ENCODE measurements at places on chromosomes 2 and 18.

- DNase-seq, result peak; percentile 28
These were observed 134.5 kb downstream of the FBXO15 start for GRCh38 chr18:74012954-74013630.

- no peak for DNase-seq
These were observed 852.6 kb upstream of the ID2 start for GRCh38 chr2:7829241-7829640.

DNA sequence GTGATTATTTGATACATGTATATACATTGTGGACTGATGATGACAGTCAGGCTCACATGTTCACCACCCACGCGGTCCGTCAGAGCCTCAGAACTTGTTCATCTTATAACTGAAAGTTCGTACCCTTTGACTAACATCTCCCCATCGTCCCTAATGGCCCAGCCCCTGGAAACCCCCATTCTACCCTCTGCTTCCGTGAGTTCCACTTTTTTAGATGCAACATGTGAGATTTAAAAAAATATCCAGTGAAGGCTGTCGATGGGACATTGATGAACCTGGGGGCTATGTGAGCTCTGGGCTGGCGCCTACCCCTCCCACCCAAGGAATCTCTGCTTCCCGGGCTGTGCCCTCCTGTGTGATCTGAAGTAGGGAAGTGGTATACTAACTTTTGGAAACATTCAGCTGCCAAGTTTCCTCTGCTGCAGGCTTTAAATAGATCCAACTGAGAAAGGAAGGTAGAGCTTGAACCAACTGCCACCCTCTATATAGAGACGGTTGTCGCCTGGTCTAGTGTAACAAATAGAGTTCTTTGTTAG lies 163.8 kb downstream of the FAM210A start:
- DNase-seq, result no peak

- no peak for DNase-seq
These were observed 32.1 kb downstream of the PLEKHM3 start for GRCh38 chr2:207993151-207993763.

GRCh38 chr2:208222351-208222750 lies 32.5 kb downstream of the IDH1 start:
- DNase-seq, result no peak

GRCh38 chr18:57113799-57114420 lies 33.0 kb upstream of the BOD1L2 start:
- no peak for DNase-seq

GRCh38 chr18:3097082-3097481 lies 84.1 kb upstream of the LPIN2 start:
- DNase-seq, result no peak

DNA sequence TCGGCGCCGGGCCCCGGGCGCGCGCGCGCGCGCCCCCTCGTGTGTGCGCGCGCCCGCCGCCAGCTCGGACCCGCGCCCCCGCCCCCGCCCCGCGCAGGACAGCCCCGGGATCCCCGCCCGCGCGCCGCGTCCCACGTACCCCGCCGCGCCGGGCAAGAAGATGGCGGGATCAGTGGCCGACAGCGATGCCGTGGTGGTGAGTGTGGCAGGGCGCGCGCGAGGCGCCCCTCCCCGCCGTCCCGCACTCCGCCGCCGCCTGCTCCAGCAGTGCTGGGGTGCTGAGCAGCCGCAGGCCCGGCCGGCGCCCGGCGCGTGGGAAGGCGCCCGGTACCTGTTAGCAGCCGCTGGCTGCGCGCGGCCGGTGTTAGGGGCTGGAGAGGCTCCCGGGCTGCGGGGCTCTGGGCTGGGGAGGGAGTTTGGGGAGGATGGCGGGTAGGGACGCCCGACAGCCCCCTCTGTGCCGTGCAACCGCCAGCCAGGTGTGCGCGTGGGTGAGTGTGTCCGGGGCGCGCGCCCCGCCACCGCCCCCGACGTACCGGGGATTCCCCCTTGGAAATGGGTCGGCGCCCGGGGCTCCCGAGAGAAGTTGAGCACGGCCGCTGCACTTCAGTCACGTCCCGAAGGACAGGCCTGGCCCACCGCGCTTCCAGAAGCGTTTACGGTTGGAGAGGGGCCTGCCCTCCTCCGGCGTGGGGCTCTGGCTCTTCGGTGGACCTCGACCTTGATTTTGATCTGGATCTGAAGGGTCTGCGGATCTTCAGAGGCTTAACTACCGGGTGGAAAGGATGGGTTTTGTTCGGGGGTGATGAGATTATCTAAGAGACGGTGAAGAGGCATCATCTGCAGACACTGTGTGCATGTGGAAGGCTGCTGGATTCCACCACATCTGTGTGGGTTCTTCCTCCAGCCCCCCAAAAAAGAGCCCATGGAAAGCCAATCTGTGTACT lies 697 bp downstream of the LGALSL start:
- peak; percentile 82 for DNase-seq

DNA sequence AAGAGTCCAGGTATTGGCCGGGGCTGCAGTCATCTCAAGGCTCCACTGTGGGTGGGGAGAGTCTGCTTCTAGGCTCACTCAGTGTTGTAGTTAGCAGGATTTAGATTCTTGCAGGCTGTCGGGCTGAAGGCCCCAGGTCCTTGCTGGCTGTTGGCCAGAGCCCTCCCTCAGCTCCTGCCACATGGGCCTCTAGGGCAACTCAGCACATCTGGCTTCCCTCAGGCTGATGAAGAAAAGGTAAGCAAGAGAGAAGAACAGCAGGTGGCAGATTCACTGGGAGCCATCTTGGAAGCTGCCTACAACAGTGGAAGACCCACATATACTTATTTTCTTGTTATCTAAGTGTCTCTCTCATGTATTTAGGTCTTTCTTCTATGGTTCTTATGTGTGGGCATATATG lies 4.3 kb downstream of the MRPS9 start:
- no peak for DNase-seq

DNA sequence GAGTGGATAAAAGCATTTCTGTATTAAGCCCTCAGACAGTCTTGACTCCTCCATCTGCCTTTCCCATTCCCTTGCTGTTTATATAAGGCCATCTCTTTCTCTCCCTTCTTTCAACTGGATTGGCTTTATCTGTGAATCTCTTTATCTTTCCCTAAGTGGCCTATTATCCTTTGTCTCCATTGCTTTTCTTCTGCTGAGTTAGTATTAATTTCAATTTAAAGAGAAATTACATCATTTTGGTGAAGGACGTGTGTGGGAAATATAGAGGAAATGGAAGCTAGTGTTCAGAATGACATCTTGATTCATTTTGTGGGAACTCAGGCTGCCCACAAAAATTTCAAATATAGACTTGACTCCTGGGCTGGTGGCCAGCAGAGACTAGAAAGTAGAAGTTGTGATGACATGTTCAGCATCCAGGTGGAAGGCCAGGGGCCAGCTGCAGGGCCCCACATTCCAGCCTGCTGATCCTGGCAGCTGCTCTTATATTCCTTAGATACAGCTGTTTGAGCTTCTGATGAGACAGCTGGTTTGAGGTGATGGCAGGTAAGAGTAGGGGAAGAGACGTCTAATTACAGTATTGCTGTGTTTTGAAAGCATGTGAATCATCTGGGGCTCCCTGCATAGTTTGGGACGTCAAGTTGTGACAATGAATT lies 52.3 kb downstream of the DIS3L2 start:
- DNase-seq, result no peak

GRCh38 chr18:70469916-70470315 lies 181.1 kb downstream of the SOCS6 start:
- DNase-seq, result no peak

- DNase-seq, result no peak
These were observed 20.0 kb downstream of the SP140L start for GRCh38 chr2:230346921-230347533.

GRCh38 chr2:222813177-222813843 lies 47.5 kb upstream of the ACSL3 start:
- no peak for DNase-seq

- no peak for DNase-seq
These were observed 365.2 kb downstream of the FBXO15 start for GRCh38 chr18:73782405-73782804.

GRCh38 chr2:176461809-176462670 lies 192.8 kb downstream of the MTX2 start:
- DNase-seq, result no peak

GRCh38 chr18:75167759-75168618 lies 41.0 kb downstream of the PTGR3 start:
- DNase-seq, result no peak

DNA sequence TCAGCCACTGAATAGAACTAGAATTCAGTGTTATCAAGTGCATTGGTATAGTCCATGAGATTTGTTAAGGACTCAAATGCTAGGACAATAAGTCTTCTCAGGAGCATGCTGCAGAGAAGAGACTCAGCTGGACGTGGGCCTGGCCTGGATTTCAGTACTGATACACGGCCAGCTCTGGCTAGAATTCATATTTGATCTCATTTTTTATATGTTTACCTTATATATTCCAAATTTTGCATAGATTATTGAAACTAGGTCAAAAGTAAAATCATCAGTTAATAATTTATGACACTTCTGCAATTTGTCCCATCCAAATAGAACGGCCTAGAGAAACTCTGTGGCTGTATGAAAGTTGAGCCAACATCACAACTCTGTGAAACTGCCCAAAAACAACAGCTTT lies 262.0 kb downstream of the DLGAP1 start:
- DNase-seq, result no peak

DNA sequence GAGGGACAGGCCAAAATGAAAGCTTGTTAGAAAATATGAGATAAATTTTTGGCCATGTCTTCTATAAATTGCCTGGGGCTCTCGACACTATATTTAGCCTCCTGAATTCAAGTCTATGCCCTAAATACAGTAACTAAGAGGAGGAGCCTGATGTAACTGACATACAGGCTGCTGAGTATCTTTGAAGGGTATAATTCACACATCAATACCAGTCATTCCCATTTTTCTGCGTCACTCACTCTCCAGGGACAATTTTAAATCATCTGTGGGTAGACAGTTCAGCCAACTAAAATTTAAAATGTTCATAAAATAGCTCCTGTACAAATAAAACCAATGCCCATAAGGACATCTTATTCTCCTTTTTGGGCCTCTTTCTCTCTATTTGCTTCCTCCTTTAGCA lies 105.9 kb downstream of the AP1S3 start:
- no peak for DNase-seq

DNA sequence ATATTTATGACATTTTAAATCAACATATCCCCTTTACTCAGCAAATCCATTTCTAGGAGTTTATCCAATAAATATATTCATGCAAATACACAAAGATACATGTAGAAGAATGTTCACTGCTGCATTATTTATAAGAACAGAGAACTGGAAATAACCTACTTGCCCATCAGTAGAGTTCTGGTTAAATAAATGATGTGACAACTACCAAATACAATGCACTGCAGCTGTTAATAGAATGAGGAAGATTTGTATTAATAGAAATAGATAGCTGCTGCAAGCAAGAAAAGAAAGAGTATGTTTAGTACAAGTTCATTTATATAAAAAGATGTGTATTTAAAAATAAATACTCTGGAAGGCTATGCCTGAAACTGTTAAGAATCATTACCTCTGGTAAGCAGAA lies 49.3 kb upstream of the CSRNP3 start:
- DNase-seq, result no peak

DNA sequence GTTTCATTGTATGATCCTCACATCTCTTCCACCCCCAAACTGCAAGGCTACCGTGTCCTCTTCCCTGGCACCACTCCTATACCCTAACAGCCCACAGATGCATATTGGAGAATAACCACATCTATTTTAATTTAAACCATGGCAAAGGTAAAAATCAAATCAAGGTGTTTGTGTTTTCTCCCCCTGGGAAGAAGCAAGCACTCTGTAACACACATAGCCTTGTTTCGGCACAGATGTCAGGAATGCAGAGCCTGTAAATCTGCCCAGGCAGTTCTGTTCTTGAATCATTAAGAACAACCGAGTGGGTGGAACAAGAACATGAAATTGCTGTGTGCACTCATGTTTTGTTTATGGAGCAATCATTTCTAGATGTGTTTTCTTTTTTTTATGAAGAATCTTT lies 6.8 kb upstream of the COX7A2L start:
- no peak for DNase-seq

DNA sequence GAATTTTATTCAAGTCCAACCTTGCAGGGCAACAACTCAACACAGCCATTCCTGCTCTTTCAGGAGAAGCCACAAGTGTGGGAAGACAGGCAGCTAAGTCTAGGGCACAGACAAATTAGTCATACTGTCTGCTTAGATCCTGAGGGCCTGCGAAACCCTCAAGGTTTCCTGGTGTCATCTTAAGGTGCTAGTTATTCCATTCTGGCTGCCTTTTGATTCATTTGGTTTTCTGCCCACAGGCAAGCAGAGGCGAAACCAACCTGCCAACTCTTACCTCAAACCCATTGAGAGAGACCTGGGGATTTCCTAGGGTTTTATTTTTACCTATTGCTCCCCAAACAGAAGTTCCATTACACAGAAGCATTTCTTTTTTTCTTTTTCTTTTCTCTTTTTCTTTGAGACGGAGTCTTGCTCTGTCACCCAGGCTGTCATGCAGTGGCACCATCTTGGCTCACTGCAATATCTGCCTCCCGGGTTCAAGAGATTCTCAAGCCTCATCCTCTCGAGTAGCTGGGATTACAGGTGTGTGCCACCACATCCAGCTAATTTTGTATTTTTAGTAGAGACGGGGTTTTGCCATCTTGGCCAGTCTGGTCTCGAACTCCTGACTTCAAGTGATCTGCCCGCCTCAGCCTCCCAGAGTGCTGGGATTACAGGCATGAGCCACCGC lies 23.7 kb upstream of the SCYGR1 start:
- no peak for DNase-seq

- DNase-seq, result no peak
These were observed 60.1 kb upstream of the TNFRSF11A start for GRCh38 chr18:62264984-62265383.

GRCh38 chr2:205715831-205716525 lies 33.7 kb downstream of the NRP2 start:
- peak; percentile 45 for DNase-seq

DNA sequence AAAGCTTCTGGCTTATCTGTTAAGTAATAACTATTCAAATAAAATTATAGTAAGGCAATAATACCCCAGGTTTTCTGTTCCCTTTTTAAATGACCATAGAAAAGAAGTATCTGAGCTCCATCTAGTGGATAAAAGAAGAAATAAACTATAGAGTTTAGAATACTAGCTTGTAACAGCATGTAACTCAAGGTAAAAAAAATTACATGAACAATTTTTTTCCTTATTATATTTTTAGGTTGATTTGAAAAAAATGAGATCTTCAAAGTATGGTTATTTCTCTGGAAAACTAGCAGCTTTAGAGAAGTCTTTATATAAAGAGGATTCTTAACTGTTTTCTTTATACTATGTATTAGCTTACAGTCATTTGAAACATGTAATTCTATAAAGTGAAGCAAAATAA lies 58.1 kb downstream of the NCKAP1 start:
- DNase-seq, result peak; percentile 88

DNA sequence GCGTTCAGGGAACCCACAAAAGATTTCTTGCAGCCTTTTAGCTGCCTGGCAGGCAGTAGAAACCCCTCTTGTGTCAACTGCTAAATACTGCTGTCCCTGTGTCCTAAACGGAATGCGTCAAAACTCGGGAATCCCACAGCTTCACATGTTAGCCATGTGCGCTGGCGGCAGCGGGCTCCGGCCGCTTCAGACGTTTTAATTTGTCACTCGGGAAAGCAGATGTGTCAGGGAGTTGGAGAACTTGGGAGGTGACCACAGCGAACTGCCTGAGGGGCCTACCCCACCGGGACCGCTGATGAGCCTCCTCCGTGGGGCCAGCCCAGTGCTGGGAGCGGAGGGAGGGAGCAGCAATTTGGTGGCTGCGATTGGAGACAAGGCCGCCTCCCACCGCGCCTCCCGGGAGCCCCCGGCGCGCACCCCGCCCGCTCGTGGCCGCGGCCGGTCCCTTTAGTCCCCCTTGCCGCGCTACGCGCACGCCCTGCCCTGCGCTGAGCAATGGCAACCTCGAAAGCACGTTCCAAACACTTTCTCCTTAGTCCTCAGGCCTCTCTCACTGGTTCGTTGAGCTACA lies 146.1 kb upstream of the SATB2 start:
- DNase-seq, result no peak
